Activated CD4-positive, alpha-beta T cell treated with anti-CD3 and anti-CD28 coated beads for 4 hours (primary cell): ENCODE measurements at places on chromosomes 3 and 15.

DNA sequence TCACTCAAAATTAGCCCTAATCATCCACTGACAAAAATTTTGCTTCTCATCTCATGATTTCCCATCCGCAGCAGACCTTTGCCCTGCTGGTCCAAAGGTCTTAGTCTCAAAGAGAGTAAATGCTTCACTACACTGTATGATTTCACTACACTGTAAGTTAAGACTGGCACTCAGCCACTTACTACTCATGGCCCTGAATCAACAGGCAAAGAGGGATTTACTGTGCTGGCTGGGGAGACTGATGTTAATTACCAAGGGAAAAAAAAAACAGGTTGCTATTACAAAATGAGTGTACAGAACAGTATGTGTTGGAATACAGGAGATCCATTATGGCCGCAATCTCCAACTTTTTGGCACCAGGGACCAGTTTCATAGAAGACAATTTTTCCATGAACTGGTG lies 214.8 kb downstream of the ZMAT3 start:
- no peak for DNase-seq

GRCh38 chr3:98768961-98769360 lies 5.8 kb downstream of the ST3GAL6 start:
- no peak for DNase-seq

DNA sequence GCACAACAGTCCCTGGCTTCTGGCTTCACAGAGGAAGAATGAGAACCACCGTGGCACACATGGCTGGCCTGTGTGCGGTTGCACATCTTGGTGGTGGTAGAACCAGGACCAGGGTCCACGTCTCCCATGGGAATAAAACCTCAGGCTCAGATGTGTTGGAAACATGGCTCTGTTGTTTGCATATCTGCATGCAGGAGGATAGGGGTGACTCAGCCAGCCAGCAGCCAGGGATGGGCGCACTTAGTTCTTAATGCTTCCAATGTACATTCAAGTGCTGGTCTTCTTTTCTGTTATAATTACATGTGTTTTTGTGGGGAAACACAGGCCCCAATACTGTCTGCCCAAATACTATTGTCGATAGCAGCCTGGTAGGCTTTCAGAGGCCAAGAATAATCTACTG lies 35.8 kb upstream of the BCL2L10 start:
- no peak for DNase-seq

DNA sequence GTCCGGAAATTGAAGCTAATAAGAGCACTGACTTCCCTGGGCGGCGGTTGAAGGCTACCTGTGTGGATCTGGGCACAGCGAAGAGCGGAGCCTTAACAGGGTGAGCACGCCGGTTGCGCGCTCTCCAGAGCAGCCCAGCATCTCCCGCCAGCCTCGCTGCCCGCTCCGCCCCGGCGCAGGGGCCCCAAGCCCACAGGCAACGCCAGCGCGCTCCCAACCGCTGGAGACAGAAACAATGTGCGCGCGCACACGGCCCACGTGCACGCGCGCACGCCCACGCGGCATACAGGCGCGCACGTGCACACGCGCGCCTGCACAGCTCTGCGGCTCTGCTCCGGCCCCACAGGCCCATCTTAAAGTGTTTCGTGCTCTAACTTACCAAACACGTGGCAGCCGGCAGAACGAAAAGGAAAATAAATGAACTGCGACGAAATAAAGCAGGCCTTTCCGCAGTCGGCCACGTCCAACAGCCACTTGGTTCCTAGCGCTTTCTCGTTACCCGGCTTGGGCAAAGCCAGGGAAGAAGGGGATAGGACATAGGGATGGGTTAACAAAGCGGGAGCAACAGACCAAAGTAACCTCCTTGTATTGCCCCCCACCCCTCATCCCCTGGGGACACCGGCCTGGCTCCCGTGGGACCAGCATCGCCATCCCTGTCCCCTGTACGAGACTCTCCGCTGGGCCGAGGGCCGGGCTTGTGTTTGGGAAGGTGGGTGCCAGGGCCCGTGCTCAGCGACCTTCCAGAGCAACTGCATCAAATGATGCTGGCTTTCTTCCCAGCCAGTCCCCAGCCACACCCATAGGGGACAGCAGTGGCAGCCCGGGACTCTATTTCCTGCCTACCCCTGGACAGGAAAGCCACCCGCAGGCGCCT lies 203.7 kb downstream of the ABHD5 start:
- DNase-seq = no peak

DNA sequence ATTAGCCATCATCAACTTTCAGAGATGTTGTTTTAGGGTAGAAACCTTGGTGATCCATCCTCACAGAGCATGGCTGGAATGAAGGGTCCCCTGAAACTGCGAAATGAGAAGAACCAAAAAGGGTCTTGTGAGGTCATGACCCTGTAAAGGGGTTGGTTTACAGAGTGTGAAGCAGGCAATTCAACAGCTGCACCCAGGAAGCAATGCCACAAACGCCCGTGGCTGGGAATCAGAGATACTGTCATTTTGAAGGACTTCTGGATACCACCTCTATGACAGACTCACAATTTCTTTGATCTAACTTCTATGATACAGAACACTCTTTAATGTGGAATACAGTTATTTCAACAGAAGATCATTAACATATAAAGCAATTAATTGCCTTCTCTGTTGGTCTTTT lies 79.1 kb downstream of the GREM1 start:
- DNase-seq = no peak

GRCh38 chr3:98536456-98537017 lies 4.8 kb downstream of the GPR15 start:
- no peak for DNase-seq

GRCh38 chr3:41503998-41504623 lies 304.8 kb downstream of the CTNNB1 start:
- no peak for DNase-seq

- no peak for DNase-seq
Observed at GRCh38 chr15:47587940-47588802, 129.1 kb upstream of the SEMA6D start.

- no peak for DNase-seq
Observed at GRCh38 chr3:12301513-12301912, 12.6 kb downstream of the PPARG start.

DNA sequence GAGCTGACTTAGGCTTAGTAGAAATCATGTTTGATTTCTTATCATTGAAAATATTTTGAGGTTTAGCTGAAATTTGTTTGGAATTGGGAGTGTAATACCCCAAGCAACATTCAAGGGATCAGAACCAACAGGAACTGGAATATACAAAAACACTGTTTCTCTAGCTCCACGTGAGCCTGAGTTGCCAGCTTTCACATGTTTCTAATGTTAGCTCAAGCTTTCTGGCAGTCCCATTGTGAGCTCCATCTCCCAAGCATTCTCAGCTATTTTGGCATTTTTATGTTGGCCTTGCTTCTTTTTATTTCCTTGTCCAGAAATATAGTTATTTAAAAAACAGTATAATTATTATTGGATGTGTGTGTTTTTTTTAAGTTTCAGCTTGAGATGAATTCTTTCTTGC lies 427.1 kb upstream of the DPH6 start:
- no peak for DNase-seq

GRCh38 chr3:134308350-134308891 lies 57.8 kb upstream of the RYK start:
- peak; percentile 62 for DNase-seq

GRCh38 chr3:181265750-181266333 lies 276.3 kb upstream of the DNAJC19 start:
- no peak for DNase-seq

GRCh38 chr3:154933581-154933980 lies 146.5 kb upstream of the MME start:
- no peak for DNase-seq

DNA sequence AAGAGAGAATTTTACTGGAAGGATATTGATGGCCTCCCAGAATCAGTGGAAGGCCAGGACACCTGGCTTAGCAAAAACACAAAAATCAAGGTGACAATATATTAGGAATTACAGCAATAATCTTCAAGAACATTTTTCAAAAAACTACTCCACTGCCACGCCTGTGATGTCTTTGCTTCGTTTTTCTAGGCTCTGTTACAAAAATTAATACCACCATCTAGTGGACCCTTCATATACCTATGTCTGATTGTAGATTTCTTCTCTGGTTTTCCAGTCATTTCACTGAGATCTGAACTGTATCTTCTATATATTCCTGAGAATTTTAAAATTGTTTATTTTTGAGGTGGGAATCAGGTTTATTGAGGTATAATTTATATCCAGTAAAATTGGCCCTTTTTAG lies 5.6 kb upstream of the SLC33A1 start:
- DNase-seq = no peak

- DNase-seq = no peak
Observed at GRCh38 chr3:129231331-129232119, 17.9 kb upstream of the COPG1 start.

DNA sequence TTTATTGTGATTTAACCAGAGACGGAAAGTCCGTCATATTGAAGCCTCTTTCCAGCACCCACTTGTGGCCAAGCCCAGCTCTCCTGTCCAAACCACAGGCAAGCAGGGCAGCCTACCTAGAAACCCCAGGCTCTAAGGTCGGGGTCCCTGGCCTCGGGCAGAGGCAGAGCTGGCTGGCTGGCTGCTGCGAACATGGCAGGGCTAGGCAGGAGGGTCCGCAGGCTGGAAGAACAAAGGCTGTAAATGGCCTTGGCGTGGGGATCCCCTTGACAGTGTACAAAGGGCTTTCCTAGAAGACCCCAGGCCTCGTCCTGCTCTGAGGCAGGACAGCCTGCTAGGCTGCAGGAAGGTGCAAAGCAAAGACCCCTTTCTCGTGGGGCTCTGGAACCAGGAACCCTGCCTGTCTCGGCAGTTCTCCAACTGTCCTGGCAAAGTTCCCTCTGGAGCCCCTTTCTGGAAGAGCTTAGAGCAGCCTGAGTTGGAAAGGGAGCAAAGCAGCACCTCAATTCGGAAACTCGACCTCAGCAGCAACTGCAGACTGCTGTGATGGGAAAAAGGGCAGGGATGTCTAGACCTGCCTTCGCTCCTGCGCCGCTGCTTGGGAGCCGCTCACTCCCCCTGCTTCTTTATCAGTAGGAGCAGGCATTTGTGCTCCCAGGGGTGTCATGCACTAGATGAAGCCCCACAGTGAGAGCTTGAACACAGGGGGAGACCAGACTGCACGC lies 8.5 kb downstream of the CALML4 start:
- no peak for DNase-seq

GRCh38 chr3:107430996-107431245 lies 53.7 kb downstream of the CCDC54 start:
- peak; percentile 18 for DNase-seq

DNA sequence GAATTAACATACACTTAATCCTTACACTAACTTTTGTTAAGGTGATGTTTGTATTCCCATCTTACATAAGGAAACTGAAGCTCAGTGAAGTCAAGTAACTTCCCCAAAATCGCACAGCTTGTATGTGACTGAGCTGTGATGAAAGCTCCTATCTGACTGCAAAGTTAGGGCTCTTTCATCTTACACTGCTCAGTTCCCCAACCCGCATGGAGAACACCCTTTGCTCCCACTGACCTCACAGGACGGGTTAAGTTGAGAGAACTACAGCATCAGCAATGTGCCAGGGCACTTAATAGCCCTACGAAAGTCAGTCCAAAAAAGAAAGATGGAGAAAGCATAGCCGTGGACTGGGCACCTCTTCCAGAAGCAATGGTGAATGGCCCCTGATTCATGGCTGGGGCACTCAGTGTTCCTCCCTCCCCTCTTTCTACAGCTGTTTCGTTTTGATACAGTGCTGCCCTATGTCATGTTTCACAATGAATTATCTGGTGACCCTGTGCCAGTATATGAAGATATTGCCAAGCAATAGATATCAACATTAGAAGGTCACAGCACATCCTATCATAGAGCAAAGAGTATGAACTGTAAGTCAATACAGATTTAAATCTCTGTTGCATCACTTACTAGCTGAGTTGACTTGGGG lies 38.0 kb downstream of the CADPS start:
- DNase-seq = no peak

DNA sequence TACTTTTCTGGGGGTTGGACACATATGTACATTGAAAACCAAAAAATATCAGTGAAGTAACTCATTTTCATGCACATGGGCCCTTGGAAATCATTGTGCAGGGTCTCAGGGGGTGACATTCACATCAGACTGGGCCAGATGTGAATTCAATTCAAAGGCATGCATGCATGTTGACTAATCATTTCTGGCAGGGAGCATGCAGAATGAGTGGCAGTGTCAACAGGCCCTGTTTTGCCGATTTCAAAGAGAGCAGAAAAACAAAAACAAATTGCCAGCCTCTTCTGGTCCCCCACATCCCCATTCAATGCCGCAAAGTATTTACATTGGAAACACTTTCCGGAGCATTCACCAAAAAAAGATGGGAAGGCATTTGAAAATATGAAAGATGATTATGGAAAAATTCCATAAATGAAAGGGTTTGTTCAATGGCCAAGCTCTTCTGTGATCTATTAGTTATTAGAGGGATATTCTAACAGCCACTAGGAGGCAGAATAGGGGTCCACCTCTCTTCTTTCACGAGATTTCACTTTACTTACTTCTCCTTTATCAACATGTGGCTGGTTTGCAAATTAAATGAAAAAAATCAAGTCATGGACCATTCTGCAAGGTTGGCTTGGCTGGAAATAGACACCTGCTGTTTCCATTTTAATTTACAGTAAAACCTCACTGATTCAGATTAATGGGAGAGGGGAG lies 119.9 kb upstream of the FEZF2 start:
- no peak for DNase-seq

- DNase-seq = no peak
Observed at GRCh38 chr15:90009301-90010022, 8.3 kb downstream of the ZNF710 start.

DNA sequence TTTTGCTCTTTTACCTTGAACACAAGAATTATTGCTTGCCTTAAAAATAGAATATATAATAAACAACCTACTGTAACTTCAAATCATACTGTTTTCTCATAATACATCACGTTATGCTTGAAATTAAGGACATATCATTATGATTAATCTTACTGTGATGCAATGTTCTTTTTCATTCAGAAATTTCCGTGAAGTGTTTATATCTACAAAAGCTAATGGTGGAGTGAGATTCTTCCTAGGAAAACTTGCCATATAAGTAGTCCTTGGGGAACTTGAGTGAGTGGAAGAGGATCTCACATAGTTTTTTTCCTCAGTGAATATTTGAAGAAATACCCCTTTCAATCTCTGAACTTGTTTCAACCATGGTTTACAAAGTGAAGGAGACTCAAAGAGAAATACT lies 498.7 kb upstream of the CBLB start:
- no peak for DNase-seq

- DNase-seq = no peak
Observed at GRCh38 chr15:66830358-66830757, 128.3 kb downstream of the SMAD6 start.

DNA sequence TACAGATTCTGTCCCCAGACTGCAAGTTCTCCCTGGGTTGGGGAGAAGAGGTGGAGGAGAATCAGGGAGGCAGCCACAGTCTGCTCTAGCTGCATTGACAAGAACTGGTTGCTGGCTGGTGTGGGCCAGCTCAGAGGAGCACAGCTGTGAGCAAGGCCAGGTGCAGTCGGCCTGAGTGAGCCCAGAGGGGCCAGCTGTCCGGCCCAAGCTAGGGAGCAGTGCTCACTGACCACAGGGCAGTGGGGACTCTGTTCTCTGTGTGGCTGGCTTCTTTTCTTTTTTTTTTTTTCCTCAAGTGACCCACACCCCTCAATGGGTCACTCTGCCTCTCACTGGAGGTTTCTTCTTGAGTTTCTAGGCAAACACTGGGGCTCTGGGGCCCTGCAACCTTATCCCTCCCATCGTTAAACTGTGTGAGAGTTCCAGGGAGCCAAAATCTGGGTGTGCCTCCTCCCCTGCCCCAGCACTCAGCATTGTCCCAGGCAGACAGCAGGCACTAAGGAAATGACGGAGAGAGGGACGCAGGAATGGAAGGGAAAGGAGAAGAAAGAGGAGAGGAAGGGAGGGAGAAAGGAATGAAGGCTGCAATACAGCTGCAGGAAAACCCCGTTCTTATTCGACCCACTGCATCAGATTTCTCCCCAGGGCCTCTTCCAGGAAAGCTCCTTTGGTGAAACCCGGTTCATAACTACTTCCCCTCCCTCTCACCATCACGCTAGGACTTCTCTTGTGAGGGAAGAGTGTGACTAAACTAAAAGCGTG lies 37.7 kb upstream of the HES1 start:
- DNase-seq = no peak
